ENCODE measurements at places on chromosomes 7 and 10. TPM values are rescaled to one million over a fixed set of nuclear protein-coding genes. Genes with fewer than 3 reads are reported as not detected.

The GPR158 gene
- 0.86 TPM for total RNA-seq

The HTR5A gene
- not detected for total RNA-seq

The MET gene
- 12.9 TPM for total RNA-seq

The NANOS1 gene
- total RNA-seq = 3.1 TPM

The LIPJ gene
- not detected for total RNA-seq

The MYO3A gene
- 5.3 TPM for total RNA-seq

The STARD3NL gene
- total RNA-seq = 33.1 TPM

The PALD1 gene
- total RNA-seq = 31.8 TPM

The PTPRE gene
- total RNA-seq = 0.69 TPM

- DNase-seq = no peak
Observed at GRCh38 chr7:86222806-86223205, 420.9 kb upstream of the GRM3 start.

DNA sequence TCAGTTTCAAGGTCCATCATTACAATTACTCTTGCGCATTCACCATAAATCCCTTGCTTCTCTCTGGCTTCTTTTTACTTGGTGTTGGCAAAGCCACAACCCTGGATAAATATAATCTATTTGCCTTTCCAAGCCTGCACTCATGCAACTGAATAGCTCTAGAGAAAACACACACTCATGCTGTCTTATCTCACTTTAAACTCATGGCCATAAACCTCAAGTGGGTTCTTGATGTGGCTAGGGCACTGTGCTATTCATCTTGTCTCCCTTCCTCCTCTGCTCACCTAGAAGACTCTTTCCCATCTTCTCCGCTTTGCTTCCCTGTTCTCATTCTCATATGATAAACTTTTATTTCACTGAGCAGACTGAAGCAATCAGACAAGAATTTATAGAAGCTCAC, 165.4 kb upstream of the MTPN start:
- no peak for DNase-seq

DNA sequence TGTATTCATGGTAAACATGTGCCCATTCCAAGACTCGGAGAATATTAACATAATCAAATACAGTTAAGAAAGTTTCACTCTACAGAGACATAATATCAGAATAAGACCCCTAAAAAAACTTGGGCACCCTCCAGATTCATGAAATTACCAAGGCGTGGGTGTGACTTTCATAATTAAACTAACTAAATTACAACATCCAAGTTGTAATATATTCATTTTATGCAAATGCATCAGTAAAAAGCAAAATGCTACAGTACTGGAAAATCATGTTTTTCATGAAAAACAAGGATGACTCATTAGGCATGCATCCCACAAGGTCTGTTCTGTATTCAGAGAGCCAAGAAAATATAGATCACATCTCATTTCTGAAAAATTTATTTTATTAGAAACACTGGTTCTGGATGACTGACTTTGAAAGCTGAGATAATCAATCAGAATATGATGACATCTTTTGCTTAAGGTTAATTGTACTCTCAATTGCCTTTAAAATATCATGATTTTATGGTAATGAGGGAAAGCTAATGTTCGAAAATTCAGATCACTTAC, 248.8 kb upstream of the SMIM30 start:
- DNase-seq = no peak

DNA sequence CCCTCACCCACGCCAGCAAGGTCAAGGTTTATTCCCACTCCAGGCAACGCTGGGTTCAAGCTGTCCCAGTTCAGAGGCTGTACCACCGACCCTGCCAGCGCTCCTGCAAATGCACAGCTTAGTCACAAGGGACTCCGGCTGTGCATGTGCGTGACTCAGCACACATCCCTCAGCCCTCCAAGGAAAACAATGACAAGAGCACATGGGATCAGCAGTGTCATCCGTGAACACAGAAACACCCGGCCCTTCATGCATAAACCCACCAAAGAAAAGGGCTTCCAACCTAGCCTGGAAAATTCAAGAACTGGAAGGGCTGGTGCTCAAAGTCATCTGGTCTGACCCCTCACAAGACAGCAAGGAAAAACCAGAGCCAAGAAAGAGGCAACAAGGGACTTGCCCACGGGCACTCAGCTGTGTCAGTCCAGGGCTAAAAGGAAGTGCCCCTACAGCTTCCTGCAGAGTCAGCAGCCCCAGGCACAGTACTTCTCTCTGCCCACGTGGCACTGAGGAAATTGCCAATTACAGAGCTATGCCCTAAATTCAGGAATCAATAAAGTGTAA, 106.1 kb downstream of the KCNMA1 start:
- no peak for DNase-seq

DNA sequence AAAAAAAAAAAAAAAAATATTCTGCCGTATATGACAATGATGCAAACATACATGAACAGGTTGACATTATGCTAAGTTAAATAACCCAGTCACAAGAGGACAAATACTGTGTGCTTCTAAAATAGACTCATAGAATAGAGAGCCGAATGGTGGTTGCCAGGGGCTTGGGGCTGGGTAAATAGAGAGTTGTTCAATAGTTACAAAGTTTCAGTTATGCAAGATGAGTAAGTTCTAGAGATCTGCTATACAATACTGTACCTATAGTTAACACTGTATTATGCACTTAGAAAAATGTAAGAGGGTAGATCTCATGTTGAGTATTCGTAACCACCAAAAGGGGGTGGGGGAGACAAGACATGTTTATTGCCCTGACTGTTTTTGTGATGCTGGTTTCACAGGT, 77.1 kb upstream of the GNAI1 start:
- DNase-seq = no peak

GRCh38 chr7:33961948-33962347, 56.6 kb downstream of the BMPER start:
- DNase-seq = no peak

DNA sequence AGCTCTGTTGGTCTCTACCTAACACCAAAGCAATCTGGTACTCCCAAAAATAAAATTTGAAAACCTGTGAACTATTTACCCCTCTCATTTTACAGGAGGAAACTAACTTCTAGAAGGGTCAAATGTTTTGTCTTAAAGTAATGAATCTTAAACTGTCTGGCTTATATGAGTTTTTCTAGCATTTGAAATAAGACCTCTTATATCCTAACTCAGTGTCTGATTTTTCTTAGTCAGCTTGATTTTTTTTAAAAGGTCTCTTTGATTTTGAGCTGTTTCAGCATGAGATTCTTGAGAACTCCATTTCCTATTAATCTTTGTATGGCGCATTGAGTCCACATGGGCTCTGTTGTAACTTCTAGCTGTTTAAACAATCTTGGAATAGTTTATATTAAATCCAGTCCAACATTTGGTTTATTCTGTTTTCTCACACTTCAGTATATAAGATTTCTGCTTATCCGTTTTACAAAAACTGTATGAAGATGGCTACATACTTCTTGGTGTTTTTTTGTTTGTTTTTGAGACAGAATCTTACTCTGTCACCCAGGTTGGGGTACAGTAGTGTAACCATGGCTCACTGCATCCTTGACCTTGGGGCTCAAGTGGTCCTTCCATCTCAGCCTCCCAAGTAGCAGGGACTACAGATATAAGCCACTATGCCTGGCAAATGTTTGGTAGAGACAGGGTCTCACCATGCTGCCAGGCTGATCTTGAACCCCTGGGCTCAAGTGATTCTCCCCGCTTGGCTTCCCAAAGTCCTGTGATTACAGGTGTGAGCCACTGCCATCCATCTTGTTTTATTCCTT, 91.1 kb downstream of the PPP1R9A start:
- no peak for DNase-seq

DNA sequence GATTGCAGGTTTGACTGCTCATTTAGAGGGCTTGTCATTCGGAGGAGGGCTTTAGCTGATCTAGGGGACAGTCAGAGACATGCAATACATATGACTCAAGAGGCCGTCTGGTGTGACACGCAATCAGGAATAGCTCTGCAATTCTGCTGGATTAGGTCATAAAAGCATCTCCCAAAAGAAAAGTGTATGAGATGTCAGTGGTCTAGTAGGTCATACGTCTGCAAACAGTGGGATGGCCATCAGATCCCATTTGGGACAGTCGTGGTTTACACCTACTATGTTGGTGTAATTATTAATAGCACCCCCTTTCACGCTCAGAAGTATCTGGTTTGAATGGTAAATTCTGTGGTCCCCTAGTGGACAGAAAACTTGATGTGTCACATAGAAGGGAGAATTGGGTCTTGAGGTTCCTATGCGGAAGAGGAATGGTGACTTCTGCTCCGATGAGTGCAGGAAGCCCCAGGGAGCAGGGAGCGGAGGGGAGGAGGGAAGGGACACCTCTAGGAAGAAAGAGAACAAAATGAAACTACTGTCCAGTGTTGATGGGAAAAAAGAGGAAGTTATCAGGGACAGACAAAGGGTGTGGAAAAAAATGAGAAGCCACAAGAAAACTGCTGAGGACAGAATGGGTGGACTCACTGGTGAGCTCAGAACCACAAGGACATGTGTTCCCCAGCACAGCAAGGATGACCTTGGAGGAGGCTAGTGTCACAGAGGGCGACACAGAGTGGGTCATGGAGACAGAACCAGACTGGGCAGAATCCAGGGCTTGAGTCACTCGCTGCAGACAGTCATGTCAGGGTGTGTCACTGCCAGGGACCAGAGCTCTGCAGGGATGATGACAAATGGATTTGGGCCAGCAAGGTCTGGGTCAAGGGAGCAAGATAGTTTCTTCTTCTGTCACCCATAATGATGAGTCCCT, 59.9 kb downstream of the MAP3K8 start:
- DNase-seq = no peak

DNA sequence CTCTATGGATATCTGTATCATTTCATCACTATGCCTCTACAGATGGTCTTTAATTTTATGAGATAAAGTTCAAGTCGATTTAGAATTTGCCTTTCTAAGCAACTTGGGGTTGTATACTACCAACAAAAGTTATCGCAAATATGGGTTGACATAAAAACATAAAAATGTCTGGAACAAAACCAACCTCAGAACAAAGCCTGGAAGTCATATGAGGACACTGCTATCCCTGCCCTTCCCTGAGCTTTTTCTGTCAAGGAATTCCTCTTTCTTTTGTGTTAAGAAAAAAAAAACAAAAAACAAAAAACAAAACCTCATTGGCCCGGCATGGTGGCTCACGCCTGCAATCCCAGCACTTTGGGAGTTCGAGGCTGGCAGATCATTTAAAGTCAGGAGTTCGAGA, 319.3 kb downstream of the CAMK1D start:
- DNase-seq = no peak

- no peak for DNase-seq
Observed at GRCh38 chr10:44465401-44466115, 80.7 kb upstream of the CXCL12 start.

DNA sequence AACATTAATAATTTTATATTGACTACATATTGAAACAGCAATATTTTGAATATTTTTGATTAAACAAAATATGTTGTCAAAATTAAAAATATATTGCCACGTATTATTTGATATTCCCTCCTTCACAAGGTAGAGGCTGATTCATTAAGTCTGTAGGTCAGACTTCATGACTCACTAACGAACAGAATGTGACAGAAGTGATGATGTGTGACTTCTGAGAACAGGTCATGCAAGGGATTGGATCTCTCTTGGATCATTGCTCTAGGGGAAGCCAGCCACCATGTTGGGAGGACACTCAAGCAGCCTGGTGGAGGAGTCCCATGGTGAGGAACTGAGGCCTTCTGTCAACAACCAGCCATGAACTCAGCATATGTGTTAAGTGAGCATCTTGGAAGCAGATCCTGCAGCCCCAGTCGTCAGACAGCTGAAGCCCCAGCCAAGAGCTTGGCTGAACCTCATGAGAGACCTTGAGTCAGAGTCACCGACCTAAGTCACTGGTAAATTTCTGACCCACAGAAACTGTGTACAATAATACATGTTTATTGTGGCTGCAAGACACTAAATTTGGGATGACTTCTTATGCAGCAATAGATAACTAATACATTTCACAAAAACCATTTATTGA, 66.6 kb downstream of the HTR5A start:
- DNase-seq = no peak

GRCh38 chr7:127938588-127938987, 92.6 kb downstream of the LRRC4 start:
- DNase-seq = no peak

DNA sequence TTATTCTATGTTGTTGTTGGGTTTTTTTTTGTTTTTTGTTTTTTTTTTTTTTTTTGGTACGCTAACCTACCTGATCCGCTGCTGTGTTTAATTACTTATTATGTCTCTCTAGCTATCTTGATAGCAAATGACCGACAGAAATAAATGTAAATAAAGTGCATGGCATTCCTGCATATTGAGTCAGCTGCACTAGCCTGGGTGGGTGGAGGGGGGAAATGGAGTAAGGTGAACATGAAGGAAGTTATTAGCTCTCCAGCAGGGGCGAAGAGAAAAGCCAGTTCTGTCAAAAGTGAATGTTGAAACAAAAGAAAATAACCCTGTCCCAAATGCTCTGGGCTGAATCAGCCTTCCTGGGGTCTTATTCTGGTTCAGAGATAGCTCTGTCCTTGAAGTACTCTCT, 210.7 kb upstream of the MDFIC start:
- no peak for DNase-seq

DNA sequence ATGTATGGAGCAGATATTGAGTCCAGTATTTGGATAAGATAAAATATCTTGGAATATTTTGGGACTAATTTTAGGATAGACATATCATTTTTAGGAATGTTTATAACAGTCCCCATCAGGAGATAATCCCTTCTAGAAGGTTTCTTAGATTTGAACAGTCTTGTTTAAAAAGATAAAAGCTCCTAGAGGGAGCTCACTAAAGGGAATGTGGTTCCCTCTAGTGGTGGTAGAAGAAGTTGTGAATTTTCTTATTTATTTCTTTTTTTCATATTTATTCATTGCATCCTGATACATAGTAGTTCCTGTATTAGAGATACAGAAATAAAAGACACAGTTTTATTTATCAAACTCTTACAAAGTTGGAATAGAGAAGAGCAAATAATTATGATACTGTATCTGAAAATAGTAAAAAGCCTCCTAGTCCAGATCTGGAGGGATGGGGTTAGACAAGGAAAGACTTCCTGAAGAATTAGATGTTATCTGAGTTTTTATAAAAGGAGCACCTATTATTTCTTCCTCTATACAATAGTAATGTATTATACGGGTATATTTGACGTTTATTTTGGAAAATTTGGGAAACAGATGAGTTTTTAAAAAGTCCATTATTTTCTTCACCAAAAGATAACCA, 24.5 kb upstream of the KLF14 start:
- DNase-seq = no peak

GRCh38 chr7:158595068-158595467, 7.4 kb upstream of the PTPRN2 start:
- no peak for DNase-seq

All from H1 (cell line).